ENCODE measurements at places on chromosomes 1 and 21. TPM values are rescaled to one million over a fixed set of nuclear protein-coding genes. Genes with fewer than 3 reads are reported as not detected.

PRAMEF10 gene
- not detected for polyA plus RNA-seq

DNA sequence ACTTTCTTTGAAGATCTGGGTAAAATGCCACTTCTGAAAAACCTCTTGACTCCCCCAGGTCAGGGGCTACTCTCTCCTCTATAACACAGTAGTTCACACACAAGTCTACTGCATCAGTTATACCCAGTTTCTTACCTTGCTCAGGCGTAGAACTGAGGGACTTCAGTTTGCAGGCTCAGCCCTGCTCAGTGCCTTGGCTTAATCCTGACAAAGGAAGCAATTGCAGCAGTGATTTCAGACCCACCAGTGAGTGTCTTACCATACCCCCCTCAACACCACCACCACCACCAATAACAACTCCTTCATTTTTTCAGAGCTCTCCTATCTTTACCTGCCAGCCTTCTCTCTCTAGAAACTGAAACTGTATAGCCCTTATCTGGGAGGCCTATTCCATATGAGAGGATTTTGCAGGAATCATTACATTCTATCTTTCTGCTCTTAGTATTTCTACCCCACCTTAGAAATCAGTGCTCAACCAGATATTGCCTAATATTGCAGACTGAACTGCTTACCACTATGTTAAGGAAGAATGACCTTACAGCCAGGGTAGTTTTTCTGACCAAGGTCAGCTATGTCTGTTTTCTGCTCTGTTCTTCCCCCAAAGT, 105.5 kb upstream of the S1PR1 start:
- no peak for DNase-seq

- no peak for DNase-seq
Observed at GRCh38 chr1:8416881-8417280, 99.0 kb downstream of the SLC45A1 start.

- no peak for DNase-seq
Observed at GRCh38 chr1:99992760-99993467, 23.1 kb downstream of the SLC35A3 start.

GRCh38 chr1:221863635-221864034, 121.7 kb upstream of the DUSP10 start:
- DNase-seq: no peak

- no peak for DNase-seq
Observed at GRCh38 chr1:23085696-23086095, 66.4 kb downstream of the KDM1A start.

GRCh38 chr1:241990040-241990439, 8.9 kb downstream of the MAP1LC3C start:
- DNase-seq: no peak

GRCh38 chr1:218344814-218345672, at the start of gene TGFB2:
Gene TGFB2, plus strand, starts transcription at chr1:218345336. Its CDS starts 1,366 bp downstream, at chr1:218346702.
- DNase-seq: peak; percentile 57

GRCh38 chr1:231596337-231596791, 30.2 kb upstream of the DISC1 start:
- DNase-seq: no peak

DNA sequence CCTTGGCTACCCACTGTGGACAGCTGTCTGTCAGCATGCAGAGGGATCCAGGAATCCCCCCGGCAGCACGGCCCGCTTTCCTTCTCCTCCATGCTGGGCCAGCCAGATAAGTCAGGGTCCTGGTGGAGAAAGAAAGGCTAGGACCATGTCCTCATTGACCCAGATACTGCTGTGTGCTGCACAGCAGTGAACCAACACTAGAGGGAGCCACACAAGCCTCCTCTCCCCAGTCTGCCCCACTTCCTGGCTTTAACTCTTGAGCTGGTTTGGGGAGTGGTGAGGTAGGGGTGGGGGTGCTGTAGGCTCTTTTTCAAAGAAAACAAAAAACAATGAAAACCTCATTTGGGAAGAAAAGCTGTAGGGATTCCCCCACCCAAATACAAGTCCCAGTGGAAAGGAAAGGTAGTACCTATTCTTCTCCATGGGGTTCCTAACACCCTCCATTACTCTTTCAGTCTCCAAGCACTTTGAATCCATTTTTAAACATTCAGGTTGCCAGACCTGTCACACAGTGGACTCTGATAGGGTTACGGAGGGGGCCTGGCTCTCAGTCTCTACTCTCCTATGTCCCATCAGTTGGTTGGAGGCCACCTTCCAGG, 84.9 kb upstream of the CD1D start:
- no peak for DNase-seq

SIM2 gene
- 0.06 TPM for polyA plus RNA-seq

GRCh38 chr1:93699503-93700168, 18.0 kb upstream of the BCAR3 start:
- DNase-seq: no peak

ADAMTS1 gene
- 299 TPM for polyA plus RNA-seq

DNA sequence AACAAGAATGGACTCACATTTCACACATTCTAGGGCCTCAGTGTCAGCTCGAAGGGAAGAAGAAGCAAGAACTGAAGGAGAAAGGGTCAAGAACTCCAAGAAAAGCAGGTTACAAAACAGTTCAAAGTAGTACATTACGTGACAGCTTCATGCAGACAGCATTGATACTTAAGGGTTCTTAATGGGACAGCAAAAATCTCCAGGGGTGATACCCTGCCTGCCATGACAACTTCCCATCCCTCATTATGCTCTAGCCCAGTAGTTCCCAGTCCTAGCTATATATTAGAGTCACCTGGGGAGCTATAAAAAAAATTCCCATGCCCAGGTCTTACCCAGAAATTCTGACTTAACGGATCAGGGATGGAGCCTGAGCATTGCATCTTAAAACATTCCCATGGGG, 51.2 kb upstream of the PROX1 start:
- DNase-seq: no peak

GRCh38 chr1:181135437-181135731, 46.9 kb downstream of the IER5 start:
- no peak for DNase-seq

DNA sequence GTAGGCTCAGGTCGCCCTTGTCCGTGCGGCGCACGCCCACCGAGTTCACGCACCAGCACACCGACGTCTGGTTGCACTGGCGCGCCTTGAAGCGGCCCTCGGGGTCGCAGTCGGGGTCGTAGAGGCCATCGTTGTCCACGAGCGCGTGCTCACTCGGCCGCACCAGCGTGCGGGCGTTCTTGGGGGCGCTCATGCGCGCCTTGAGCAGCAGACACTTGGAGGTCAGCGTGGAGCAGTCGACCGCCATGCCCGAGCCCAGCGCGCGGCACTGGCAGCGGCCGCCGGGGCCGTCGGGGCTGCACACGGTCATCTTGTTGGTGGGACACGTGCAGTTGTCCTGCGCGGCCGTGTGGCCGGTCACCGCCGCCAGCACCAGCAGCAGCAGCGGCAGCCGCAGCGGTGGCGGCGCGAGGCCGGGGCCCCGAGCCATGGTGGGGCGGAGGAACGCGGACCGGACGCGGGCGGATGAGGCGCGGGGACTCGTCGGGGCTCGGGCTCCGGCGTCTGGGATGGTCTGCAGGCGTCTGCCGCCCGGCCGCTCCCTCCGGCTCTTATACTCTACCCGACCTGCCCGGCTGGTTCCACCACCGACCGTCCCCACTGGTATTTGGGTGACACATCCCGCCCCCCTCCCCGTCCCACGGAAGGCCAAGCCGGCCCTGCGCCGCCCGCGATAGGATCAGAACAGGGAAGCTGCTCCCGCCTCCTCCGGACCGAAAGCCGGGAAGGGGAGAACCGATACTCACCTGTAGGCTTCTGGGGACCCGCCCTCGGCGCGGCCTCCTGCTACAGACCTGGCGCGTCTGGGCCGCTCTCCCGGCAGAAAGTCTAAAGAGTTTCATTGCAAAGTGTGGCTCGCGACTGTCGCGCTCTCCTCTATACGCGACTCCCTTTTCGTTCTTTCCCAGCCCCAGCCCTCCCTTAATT, at the start of gene TACSTD2:
TACSTD2 (minus strand) TSS at position 526 of the 927 bp plus-strand sequence; CDS start at position 430, 96 bp downstream.
- peak; percentile 65 for DNase-seq

DNA sequence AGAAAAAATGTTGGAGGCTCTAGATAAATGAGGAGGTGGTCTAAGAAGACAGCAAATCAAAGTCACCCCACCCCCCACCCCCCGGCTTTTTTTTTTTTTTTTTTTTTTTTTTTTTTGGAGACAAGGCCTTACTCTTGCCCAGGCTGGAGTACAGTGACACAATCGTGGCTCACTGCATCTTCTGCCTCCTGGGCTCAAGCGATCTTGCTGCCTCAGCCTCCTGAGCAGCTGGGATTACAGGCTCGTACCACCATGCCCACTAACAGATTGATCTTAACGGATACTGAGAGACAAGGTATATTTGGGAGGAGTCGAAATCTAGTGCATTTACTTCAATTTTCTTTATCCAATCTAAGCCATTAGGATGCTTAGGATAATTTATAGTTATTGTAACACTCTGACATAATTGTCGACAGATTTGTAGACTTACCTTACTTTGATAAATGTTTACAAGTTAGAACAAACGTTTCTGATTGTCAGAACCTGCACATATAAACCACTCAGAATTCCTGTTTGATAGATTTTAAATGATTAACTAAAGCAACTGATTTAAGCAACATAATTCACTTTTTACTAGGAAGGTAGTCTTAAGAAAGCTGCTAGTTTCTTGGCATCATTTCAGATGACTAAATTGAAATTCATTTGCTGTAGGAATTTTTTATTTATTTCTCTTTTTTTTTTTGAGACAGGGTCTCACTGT, 33.7 kb upstream of the NBL1 start:
- DNase-seq: no peak

GRCh38 chr1:64677532-64677931, 67.3 kb upstream of the RAVER2 start:
- DNase-seq: no peak

GRCh38 chr1:63773496-63773814, 362 bp upstream of the ROR1 start:
- DNase-seq: no peak

SPRR2A gene
- not detected for polyA plus RNA-seq

Data from urinary bladder (tissue), 4 donors.